ENCODE measurements at places on chromosomes 13 and 19.

- H3K27me3 ChIP-seq: no peaks in the 10 kb centered on the region
- peaks cover 51% of the 10 kb centered on the region for H3K4me1 ChIP-seq
- H3K27ac ChIP-seq: peak overlapping the region; percentile 62
- no peak overlapping the region for H3K4me3 ChIP-seq
- H3K36me3 ChIP-seq: peaks cover 53% of the 10 kb centered on the region
Measured at GRCh38 chr13:97344265-97345175, 89.4 kb upstream of the RAP2A start.

GRCh38 chr19:13986348-13986904 lies 19.7 kb downstream of the RFX1 start:
- peak overlapping the region; percentile 74 for H3K27ac ChIP-seq
- H3K4me1 ChIP-seq: peaks cover 41% of the 10 kb centered on the region
- DNase-seq: peak; percentile 76

- no peak for DNase-seq
- no peaks in the 10 kb centered on the region for H3K36me3 ChIP-seq
- no peaks in the 10 kb centered on the region for H3K27me3 ChIP-seq
- no peak overlapping the region for H3K4me3 ChIP-seq
- no peaks in the 10 kb centered on the region for H3K4me1 ChIP-seq
Measured at GRCh38 chr13:66461021-66461420, 769.1 kb downstream of the PCDH9 start.

DNA sequence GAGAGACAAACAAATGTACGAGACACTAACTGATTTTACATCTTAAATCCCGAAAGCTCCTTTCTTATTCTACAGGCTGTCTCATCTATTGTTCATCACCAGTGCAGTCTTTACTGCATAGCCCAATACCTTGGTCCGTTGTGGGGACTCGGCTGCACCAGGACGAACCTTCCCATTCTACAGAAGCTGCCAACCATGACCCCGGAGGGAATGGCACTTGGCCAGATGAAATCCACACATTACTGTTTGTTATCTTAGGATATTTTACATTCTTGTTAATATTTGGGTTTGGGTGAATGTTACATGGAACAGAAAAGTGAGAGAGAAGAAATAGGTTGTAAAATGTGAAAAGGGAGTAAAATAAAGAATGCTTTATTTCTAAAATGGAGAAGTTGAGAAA lies 195.1 kb downstream of the RFC3 start:
- H3K4me1 ChIP-seq: no peaks in the 10 kb centered on the region
- no peak overlapping the region for H3K27ac ChIP-seq
- H3K4me3 ChIP-seq: no peak overlapping the region
- H3K36me3 ChIP-seq: no peaks in the 10 kb centered on the region

DNA sequence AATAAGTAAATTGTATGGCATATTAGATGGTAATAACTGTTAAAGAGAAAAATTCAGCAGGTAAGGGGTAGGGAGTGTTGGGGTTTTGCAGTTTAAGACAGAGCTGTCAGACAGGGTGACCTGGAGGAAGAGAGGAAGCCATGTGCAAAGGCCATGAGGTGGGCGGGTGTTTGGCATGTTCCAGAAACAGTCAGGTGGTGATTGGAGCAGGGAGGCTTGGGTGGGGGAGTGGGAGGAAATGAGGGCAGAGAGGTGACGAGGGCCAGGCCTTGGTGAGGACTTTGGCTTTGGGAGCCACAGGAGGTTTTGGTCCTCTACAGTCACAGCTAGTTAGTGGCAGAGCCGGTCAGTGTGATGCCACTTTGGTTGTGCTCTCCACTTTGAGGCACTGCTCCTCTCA lies 20.1 kb downstream of the RYR1 start:
- H3K36me3 ChIP-seq: no peaks in the 10 kb centered on the region
- H3K27ac ChIP-seq: no peak overlapping the region
- no peaks in the 10 kb centered on the region for H3K4me1 ChIP-seq

- H3K4me1 ChIP-seq: no peaks in the 10 kb centered on the region
- no peaks in the 10 kb centered on the region for H3K27me3 ChIP-seq
Measured at GRCh38 chr13:46321494-46322225, 65.4 kb downstream of the RUBCNL start.

DNA sequence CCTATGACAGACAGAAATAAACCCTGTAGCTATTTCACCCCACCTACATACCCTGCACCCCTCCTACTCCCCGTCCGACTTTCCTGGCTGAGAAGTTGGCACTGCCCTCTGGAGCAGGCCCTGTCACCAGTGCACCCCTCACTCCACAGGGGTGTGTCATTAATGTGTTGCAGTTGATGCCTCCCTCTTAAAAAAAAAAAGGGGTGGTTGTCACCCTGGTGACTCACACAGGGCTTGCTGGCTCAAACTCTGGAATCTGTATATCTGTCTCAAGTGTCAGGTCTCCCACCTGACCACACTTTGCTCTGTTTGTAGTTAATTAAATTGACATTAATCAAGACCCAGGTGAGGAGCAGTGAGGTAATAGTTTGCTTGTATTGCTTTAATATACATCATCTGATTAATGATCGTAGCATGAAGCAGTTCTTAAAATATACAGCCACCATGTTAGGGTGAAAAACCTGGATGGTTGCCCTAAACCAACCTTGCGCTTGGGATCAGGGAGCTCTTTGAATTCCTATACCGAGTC lies 2.0 kb upstream of the GATAD2A start:
- H3K36me3 ChIP-seq: no peaks in the 10 kb centered on the region
- no peak for DNase-seq
- no peaks in the 10 kb centered on the region for H3K27me3 ChIP-seq
- H3K27ac ChIP-seq: peak overlapping the region; percentile 95

DNA sequence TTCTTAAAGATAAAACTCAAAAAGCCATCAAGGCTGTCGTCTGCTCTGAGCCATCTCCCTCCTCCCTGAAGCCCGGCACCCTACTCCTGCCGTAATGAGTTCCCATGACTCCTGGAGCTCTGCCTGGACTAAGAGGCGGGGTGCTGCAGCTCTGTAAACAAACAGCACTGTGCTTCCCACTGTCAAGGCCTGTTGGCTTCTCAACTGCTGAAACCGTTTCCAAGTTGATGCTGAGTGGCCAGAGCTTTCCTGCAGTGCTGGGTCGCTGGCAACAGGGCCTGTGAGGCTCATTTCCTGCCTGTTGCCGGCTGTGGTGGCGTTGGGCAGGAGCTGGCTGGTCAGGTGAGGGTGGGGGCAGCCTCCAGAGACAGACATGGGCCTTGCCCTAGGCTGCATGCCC lies 26.7 kb upstream of the ISYNA1 start:
- peak overlapping the region; percentile 70 for H3K27ac ChIP-seq
- H3K4me1 ChIP-seq: peaks cover 90% of the 10 kb centered on the region
- no peaks in the 10 kb centered on the region for H3K27me3 ChIP-seq
- H3K36me3 ChIP-seq: peaks cover 57% of the 10 kb centered on the region

DNA sequence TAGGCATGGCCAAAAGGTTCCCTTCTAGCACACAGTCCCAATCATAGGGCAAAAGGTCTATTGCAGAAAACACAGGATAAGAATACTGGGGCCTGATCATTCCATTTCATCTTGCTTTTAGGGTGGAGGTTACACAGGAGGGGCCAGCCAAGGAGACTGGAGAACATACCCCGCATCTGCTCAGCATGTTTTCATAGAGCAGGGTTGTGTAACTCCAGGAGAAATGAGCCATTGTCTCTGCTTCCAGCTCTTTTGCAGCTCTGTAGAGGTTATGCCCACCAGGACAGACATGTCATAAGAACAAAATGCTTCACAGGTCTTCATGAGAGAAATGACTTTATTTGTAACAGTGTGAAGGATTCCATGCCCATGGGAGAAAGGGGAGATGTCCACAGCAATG lies 742.8 kb downstream of the DACH1 start:
- H3K27ac ChIP-seq: no peak overlapping the region
- no peaks in the 10 kb centered on the region for H3K4me1 ChIP-seq
- no peaks in the 10 kb centered on the region for H3K27me3 ChIP-seq
- DNase-seq: no peak
- no peak overlapping the region for H3K4me3 ChIP-seq
- H3K36me3 ChIP-seq: no peaks in the 10 kb centered on the region

DNA sequence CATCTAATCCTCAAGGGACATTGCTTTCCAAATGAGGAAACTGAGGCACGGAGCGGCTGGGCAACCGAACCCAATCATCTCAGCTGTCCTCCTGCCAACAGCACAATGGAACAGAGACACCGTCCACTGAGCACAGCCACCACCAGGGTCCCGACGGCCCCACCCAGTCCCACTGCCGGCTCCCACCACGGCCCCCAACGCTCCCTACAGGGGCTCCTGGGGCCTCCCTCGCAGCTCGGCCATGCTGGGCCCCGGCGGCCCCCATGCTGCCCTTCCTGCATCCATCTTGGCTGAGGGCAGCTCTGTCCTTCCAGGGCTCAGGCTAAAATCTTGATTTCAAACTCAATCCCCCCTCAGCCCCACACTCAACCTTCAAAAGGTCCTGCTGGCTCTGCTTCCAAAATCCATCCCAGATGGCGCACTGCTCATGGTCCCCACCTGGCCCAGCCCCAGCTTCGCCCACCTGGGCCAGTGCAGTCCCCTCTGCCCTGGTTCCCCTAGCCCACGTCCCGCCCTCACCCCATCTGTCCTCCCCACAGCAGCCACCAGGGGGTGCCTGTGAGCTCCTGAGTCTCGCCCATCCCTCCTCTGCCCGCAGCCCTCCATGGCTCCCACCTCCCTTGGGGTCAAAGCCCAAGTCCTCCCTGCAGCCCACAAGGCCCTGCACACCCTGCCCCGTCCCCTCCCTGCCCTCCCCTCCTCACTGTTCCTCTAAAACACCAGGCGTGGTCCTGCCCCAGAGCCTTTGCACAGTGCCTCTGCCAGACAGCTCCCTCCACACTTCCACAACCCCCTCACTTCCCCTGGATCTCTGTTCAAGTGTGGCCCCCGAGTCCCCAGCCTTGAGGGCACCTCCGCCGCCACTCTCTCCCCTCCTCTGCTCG lies 7.9 kb downstream of the PIP5K1C start:
- no peak overlapping the region for H3K4me3 ChIP-seq
- H3K27ac ChIP-seq: peak overlapping the region; percentile 68
- peaks cover 20% of the 10 kb centered on the region for H3K36me3 ChIP-seq
- H3K27me3 ChIP-seq: no peaks in the 10 kb centered on the region
- peaks cover 16% of the 10 kb centered on the region for H3K4me1 ChIP-seq

- no peak for DNase-seq
- H3K4me1 ChIP-seq: peaks cover 99% of the 10 kb centered on the region
- peak overlapping the region; percentile 93 for H3K27ac ChIP-seq
- H3K27me3 ChIP-seq: no peaks in the 10 kb centered on the region
Measured at GRCh38 chr19:4391306-4391693, 9.0 kb downstream of the SH3GL1 start.

DNA sequence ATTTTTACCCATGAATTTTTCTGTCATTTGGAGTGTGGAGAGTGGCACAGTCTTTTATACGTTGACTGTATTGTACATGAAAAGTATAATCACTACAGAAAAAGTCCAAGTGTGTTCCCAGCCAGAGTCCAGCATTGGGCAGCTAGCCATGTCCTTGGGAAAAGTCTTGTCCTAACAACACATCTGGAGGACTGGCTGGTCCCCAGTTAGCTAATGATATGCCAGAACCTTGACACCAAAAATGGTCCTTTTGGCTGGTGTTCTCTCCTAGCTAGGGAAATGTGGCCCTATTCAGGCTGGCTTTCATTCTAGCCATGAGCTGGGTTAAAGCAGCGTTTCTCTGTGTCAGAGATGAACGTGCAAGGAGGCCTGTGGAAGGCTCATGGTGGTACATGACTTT lies 98.9 kb downstream of the ESD start:
- no peak overlapping the region for H3K27ac ChIP-seq
- no peaks in the 10 kb centered on the region for H3K27me3 ChIP-seq
- H3K36me3 ChIP-seq: peaks cover 10% of the 10 kb centered on the region

All from esophagus squamous epithelium (tissue), 5 donors.